ENCODE measurements at places on chromosomes 12 and 14. TPM values are rescaled to one million over a fixed set of nuclear protein-coding genes. Genes with fewer than 3 reads are reported as not detected.

DNA sequence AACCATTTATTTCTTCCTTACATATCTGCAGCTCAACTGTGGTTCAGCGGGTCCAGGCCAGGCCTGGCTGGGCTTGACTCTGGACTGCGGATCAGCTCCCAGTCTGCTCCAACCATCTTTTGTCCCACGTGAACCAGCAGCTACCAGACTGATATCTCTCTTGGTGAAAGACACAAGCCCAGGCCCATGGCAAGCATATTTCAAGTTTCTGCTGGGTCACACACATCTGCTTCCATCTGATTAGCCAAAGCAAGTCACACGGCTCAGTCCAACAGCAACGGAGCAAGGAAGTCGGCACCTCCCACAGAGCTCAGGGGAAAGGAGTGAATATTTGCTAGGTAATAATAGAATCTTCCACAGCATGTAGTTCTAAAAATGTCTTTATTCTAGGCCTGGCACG, 24.7 kb upstream of the MARK3 start:
- H3K36me3 ChIP-seq: no peaks in the 10 kb centered on the region
- H3K27me3 ChIP-seq: no peaks in the 10 kb centered on the region
- peaks cover 20% of the 10 kb centered on the region for H3K4me1 ChIP-seq
- no peak overlapping the region for H3K4me3 ChIP-seq
- no peak overlapping the region for H3K27ac ChIP-seq

DNA sequence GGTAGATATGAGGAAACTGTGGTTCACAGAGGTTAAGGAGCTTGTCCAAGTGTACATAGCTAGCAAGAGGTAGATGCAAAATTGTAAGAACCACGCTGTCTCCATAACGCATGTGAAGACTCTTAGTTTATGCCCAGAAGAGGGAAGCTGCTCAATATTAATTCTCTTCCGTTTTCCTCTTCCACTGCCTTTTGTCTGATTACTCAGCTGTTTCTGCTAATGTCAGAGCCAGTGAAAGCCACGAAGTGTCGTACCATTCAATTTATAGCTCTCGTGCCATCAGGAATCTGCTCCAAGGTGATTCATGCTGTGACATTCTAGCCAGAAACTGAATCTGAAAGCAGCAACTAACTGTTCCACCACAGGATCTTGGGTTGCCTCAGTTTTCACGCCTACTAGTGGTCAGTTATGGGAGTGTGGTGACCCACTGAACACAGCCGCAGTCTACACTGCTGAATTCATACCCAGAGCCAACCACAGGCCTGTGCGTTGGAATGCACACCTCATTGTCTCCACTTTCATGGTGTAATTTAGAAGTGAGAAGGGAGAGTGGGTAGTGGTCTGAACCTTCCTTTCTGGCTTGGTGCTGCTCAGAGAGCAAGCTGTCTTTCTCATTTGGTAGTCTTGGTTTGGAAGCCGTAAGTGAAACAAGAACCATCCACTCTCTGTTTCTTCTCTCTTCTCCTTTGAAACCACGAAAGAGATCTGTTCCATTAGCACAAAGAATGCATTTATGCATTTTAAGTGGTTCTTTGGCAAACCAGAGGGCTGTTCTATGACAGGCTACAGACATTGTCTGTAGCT, 74.2 kb upstream of the NAP1L1 start:
- no peaks in the 10 kb centered on the region for H3K4me1 ChIP-seq
- no peak overlapping the region for H3K4me3 ChIP-seq
- H3K27me3 ChIP-seq: no peaks in the 10 kb centered on the region
- H3K36me3 ChIP-seq: no peaks in the 10 kb centered on the region
- no peak overlapping the region for H3K27ac ChIP-seq
- DNase-seq: peak; percentile 80

GRCh38 chr12:89155826-89156225, 196.5 kb downstream of the DUSP6 start:
- no peak for DNase-seq
- H3K4me1 ChIP-seq: peaks cover 17% of the 10 kb centered on the region
- no peaks in the 10 kb centered on the region for H3K36me3 ChIP-seq
- no peaks in the 10 kb centered on the region for H3K27me3 ChIP-seq
- no peak overlapping the region for H3K4me3 ChIP-seq
- H3K27ac ChIP-seq: no peak overlapping the region

Gene LRRC10
- not detected for total RNA-seq

- H3K4me3 ChIP-seq: no peak overlapping the region
- H3K4me1 ChIP-seq: peaks cover 17% of the 10 kb centered on the region
- no peak overlapping the region for H3K27ac ChIP-seq
- H3K27me3 ChIP-seq: no peaks in the 10 kb centered on the region
- no peak for DNase-seq
Measured at GRCh38 chr14:34063470-34064164, 112.7 kb upstream of the EGLN3 start.

DNA sequence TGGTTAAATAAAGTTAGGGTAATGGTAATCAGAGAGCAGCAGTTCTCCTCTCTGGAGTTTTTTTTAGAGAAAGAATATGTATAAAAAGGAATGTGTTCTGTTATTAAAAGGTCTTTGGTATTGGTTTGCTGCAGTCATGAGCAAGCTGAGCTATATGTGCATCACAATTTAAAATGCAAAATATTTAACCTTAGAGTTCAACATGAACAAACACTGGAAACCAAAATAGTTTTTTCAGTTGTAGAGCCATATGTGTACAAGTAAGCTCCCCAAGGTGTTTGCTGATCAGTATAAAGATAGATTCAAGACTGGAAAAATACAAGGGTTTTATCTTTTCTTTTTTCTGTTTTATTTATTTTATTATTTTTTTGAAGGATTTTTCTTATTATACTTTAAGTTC, 245.0 kb downstream of the NUBPL start:
- no peaks in the 10 kb centered on the region for H3K36me3 ChIP-seq
- H3K27me3 ChIP-seq: no peaks in the 10 kb centered on the region
- H3K4me3 ChIP-seq: no peak overlapping the region
- H3K27ac ChIP-seq: no peak overlapping the region
- H3K4me1 ChIP-seq: no peaks in the 10 kb centered on the region

Gene DPF3
- 30.5 TPM for total RNA-seq
